Activated T-helper 1 cell treated with anti-CD3 and anti-CD28 coated beads, Interleukin-2, amount 50 U/mL, for 16 hours (primary cell): ENCODE measurements at places on chromosomes 2 and 18.

DNA sequence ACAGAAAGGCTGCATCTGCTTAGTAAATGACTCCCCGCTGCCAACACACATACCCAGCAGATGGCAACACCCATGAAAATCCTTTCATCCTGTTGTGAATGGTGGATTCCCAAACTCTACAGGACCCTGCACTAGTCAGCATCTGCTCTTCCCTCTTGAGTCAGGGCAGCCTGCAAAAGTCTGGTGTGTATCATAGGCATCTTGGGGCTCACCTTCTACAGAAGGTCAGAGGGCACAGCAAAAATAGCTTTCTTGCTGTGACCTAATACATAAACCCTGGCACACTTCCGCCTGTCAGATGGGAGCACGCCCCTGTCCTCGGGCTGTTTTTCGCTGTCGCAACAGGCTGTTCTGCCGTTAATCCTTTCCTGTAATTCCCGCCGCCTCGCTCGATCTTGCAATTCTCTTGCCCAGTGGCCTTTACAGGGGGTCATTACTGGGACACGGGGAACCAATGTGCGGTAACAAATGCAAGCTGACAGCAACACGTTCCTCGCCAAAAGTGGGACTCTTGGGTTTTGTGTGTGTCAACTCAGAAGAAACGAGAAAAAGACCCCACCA, 19.9 kb upstream of the SCYGR1 start:
- DNase-seq = no peak

GRCh38 chr18:30432349-30432748, 610.2 kb downstream of the DSC3 start:
- no peak for DNase-seq

- DNase-seq = no peak
These were observed 3.1 kb downstream of the PSMD1 start for GRCh38 chr2:231059756-231060155.

DNA sequence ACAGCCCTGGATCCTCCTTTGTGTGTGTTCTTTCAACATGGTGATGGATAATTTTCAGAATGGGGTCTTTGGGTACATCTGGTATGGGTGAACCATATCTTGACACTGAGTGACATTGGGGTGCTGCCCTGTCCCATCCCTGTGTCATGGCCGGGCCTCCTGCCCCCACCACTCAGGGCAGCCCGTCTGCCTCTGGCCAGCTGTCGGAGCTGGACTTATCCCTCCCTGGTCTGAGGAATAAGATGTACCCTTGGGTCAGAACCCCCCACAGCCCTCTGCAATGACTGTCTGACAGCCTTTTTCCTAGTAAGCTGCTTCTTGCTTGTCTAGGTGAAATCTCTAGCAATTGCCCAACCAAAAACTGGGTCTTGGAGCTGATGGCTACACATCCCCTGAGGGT, 142.9 kb downstream of the SH3RF3 start:
- no peak for DNase-seq

DNA sequence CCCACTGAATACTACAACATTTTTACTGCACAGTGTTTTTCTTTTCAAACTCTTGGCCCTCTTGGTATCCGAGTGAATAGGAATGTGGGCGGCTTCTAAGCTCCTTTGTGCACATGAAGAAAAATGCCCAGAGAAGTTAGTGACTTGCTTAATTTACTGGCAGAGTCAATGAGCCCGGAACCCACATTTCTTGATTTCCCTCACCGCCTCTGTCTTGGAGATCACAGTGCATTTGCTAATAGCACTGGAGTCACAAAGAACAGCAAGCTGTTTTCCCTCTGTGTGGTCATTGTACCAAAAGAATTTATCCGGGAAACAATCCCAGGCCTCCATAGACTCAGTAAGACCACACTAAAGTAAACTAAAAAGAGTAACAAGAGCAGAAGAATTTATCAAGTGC, 18.9 kb downstream of the STON1 start:
- no peak for DNase-seq

DNA sequence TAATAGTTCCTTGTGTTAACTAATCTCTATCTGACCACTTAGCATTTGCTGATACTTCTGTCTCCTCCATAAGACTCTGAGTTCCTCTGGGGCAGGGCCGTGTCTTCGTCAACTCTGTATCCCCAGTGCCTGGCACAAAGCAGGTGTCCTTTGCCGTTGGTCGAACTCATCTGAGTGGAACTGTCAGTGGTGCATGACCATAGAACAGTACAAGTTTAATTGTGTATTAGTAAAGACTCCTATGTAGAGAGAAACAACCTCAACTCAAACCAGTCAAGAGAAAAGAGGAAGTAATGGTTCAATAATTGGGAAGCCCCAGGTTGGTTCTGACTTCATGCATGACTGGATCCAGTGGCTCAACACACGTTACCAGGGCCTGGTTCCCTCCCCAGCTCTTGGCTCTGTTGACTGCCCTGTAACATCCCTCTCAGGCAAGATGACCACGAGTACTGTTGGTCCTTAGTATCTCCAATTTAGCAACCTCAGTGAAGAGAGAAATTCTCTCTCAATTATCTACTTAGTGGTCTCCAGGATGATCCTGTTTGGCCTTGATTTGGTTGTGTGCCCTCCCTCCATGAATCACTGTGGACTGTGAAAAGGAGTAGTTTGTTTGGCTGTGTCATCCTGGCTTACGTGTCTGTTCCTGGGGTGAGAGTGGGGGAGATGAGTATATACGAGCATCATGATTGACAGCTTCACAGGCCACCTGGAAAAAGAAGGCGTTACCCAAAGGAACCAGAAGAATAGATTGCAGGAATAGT, 58.5 kb upstream of the MSH6 start:
- no peak for DNase-seq

GRCh38 chr2:30631051-30631671, 176.1 kb downstream of the CAPN13 start:
- DNase-seq = no peak

GRCh38 chr2:119469661-119470297, 38.1 kb downstream of the TMEM37 start:
- no peak for DNase-seq

DNA sequence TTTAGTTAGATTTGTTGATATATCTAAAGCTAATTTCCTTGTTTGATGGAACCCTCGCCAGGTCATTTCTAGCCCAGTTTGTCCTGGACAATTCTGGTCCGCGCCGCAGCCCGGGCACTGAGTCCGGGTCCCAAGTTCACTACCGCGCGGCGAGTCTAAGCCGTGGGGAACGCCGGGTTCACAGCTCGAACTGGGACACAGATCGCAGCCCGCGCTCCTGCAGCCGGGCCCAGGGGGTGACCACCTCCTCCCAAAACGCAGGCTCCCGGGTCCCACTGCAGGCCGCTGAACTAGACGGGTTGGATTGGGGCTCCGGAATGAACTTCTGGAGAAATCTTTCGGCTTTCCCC, 681 bp downstream of the ACADL start:
- DNase-seq = no peak

- no peak for DNase-seq
These were observed 136.4 kb downstream of the SCG2 start for GRCh38 chr2:223465793-223466192.

DNA sequence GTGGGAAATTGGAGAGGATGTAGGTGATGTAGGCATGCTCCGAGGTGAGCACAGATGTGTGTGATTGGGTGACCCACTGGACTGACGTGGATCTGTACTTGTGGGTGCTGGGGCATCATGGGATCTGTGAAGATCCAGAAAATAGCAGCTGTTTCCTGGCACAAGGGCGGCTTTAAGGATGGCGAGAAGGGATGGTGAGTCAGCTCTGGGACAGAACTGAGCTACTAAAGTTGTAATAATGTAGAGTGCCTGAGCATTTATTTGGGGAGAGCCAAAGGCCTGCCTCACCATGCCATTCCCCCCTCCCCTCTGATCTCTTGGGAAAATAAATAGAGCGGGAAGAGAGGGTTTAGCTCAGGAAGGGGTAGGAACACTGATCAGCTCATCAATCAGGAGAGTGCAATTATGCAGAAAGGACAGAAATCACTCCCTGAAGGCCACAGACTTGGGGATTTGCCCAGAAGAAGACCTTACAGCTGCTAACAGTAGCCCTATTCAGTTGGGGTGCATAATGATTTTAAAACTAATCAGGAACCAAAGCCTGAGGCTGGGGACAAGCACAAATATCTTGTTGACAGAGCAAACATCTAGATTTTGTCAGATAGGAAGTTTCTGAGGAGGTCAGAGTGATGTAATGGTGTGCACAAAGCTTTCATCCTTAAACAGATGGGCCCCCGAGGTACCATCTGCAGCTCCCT, 30.3 kb downstream of the TANC1 start:
- DNase-seq = no peak

- DNase-seq = no peak
These were observed 45.1 kb upstream of the LRP1B start for GRCh38 chr2:142175813-142176338.

DNA sequence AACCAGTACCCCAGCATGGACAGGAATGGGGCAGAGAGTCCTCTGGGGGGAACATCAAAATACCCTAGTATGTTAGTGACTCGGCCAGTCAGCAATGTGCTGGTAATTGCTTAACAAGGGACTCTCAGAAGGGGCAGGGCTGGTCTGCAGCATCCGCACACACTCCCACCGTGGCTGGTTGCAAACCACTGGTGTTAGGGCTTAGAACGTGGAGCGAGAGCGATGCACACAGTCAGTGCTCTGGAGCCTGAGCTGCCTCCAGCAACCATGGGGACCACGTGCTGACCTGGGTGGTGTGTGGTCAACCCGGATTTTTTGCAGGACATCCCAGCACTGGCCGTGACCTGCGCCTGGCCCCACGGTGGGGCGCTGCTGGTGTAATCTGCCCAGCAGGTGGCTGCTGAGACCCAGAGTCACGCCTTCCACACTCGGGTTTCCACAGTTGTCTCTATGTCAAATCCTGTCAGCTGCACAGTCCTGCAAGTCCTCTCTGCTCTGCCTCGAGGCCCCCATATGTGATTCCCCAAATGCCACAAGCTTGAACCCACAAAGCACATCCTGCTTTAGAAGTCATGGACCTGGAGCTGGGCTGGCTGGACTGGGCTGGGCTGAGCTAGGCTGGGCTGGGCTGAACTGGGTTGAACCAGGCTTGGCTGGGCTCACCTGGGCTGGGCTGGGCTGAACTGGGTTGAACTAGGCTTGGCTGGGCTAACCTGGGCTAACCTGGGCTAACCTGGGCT, 50.6 kb upstream of the GPC1 start:
- DNase-seq = no peak

GRCh38 chr2:215793747-215794595, 219.4 kb downstream of the MREG start:
- DNase-seq = no peak
